ENCODE measurements at places on chromosomes 4 and X.
A peak's percentile ranks its signal among the peaks of the same experiment; 100 is the strongest.

DNA sequence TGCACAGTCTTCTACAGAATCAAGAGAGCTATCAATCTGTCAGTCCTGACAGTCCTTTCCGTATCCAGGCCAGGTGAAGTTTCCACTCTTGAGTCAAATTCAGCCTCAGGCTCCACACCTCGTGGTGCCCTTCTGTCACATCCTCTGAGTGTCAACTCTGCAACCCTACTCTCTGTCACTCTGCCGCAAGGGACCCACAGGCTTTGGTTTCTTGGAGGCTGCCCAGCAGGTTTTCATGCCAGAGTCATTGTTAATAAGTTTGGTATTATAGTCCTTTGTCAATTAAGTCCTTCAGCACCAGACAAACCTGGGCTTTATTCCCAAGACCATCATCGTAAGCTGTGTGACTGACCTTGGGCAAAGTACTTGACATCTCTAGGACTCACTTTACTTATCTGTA lies 83.4 kb upstream of the KLHL13 start:
- DNase-seq, result no peak

DNA sequence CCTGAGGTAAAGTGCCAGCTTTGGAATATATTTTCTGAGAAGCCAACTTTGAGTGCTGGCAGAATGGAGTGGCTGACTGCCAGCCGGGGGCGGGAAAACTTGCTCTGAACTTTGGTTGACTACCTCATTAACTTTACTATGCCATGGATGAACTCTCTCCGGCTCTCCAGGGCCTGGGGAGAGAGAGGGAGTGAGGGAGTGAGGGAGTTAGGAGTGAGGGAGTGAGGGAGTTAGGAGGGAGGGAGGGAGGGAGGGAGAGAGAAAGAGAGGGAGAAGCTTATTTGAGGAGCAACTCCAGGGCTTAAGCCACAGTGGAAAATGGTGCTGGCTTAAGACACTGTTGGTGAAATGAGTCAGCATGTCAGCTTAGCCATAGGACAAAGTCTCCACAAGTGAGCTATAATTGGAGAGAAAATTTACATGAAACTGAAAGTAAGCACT lies 280.9 kb upstream of the RPS6KA3 start:
- DNase-seq, result no peak

DNA sequence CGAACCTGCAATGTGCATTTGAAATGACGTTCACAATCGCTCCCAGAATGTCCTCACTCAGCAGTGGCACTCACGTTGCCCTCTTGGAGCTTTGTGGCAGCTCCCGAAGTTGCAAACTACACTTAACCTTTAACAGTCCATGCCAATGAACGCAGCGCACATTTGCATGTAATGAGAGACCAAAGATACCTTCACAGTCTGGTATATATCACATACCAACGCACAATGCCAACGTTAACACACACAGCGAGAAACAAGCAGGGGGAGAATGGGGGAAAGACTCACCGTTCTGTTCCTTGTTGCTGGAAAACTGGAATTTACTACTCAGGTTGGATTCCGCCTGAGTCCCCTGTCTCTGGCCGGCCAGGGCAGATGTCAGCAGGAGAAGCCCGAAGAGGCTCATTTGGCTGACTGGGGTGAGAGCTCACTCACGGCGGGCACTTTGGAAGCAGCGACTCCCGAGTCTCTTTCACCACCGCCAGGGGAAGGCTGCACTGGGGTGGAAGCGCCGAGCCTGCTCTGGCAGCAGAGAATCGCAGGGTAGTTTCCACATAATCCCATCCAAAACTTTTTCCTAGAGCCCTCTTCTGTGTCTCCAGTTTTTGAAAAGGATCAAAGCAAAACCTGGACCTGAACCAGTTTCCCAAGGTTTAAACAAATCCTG lies 966 bp downstream of the PDGFC start:
- no peak for DNase-seq

GRCh38 chrX:130974323-130974722 lies 71.3 kb upstream of the ENOX2 start:
- no peak for DNase-seq

GRCh38 chr4:84417997-84418709 lies 80.9 kb downstream of the NKX6-1 start:
- no peak for DNase-seq

DNA sequence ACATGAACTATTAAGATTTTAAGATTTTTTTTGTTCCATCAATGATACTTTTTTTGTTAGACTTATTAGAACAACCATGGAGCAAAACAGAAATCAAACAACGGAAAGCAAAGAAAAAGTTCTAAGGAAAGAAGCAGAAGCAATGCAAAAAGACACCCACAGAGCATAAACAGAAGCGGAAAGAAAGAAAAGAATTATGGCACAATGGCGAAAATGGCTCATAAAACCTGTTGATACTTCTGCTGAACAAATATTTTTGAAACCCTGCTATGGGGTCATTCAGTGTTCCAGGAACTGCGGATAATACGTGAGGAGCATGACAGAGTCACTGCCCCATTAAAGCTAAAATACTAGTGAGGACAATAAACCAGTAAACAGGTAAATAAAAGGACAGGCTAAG lies 138.0 kb downstream of the ADAMTS3 start:
- no peak for DNase-seq

DNA sequence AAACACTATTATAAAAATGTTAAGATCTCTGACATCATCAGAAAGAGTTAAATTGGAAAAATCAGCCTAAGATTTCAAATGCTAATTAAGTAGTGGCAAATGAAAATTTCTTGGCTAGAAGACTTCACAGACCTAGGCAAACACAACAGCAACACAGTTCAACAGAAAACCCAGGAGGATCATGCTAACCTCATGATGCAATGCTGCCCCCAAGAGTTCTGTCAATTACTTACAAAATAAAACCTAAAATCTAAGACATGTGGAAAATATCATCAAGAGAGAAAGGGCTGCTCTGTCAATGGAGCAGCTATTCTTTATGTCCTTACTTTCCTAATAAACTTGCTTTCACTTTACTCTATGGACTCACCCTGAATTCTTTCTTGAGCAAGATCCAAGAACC lies 21.0 kb downstream of the S100G start:
- peak; percentile 35 for DNase-seq

DNA sequence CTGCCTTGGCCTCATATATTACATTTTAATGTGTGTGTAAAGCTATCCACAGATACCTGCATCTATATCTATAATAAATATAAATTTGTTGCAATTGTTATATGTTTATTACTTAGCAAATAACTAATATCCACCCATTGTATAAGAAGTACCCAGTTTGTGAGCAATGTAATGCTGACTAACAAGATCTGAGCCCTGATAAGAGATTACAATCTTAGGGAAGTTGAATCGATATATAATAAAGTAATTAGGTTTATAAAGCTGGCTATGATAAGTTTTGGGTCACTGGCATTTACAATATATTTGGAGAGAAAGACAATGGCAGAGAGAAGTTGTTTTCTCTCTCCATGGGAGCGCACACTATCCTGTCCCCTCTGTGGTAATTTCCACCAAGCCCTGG lies 280.6 kb downstream of the NR3C2 start:
- DNase-seq, result no peak

GRCh38 chr4:37489697-37490096 lies 196.5 kb downstream of the RELL1 start:
- DNase-seq, result no peak

DNA sequence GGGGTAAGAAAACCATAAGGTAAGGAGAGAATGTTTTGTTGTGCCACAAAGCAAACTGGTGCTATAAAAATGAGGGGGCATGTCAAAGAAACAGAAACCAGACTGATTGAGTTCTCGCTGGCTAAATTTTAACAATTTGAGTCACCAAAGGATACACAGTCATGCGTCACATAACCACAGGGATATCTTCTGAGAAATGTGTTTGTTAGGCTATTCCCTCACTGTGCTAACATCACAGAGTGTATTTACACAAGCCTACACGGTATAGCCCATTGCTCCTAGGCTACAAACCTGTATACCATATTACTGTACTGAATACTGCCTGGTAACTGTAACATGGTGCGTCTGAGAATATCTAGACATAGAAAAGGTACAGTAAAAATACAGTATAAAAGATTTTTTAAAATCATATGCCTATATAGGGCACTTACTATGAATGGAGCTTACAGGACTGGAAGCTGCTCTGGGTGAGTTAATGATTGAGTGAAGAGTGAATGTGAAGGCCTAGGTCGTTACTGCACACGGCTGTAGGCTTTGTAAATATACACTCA lies 50.1 kb downstream of the FBXW7 start:
- DNase-seq, result peak; percentile 62

- no peak for DNase-seq
Measured at GRCh38 chrX:151715752-151716151, at the start of gene FATE1. TSS of gene FATE1 (plus strand) at chrX:151716035. CDS start at chrX:151716120, 85 bp downstream.

- DNase-seq, result no peak
Measured at GRCh38 chrX:143304518-143304917, 212.8 kb downstream of the SPANXN3 start.

DNA sequence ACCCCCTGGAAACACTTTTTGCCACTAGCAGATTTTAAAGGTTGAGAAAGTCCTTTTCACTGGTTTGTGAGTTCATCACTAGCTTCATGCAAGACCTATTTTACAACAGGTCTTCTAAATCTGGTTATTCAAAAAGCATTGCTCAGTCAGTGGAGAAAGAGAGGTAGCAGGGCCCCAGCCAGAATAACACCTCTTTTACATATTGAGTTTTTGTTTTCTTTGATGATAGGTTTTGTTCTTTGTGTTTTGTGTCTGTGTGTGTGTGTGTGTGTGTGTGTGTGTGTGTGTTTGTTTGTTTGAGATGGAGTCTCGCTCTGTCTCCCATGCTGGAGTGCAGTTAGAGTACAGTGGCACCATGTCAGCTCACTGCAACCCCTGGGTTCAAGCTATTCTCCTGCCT lies 2.7 kb upstream of the VEGFC start:
- no peak for DNase-seq

DNA sequence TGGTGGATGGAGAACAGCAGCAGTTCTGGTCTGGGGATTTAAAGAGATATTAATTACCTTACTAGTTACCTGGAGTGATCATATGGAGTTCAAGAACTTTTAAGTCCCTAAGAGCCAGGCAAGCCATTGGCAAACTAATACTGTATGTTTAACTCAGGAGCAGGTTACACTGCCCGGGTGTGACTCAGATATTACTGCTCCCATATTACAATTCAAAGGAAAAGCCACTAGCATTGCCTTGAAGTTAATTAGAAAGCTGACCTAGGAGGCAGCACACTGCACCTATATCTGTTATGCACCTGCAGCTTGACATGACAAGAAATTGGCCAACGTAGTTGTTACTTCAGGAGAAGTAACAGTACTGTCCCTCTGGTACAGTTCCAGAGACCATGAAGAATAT lies 47.2 kb downstream of the GRK4 start:
- no peak for DNase-seq

DNA sequence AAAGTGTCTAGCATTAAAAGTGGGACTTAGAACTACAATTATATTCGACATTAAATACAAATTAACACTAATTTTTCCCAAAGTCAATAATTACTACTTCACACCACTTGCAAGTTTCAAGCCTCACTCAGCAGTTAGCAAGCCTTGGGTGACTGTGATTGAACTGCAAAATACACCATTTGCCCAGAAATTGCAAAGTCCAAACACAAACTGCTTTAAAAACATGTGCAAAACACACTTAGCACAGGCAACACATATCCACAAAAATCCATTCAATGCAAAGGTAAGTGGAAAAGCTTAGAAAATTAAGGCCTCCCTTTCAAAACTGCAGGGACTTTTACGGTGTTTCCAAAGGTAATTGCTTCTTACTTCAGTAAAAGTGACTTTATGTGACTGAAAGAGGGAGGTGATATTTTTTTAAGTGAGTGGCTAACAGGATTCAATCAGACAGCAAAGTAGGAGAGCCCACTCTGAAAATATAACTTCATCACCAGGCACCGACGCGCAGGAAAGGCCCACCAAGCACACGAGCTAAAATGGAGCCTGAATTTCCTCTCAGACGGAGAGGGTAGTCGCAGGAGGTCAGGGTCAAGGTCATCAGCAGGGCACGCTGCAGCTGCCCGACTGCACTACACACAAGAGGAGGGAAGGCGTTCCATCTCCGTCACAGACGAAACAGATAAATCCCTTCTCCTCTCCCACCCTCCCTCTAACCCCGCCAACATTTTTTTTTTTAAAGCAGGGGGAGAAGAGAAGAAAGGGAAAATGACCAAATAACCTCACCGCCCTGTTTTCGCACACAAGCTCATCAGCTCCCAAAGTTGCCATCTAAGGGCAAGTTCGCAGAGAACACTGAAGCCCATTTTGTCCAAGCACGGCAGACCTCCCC lies 3.1 kb downstream of the ZNF827 start:
- no peak for DNase-seq

GRCh38 chrX:30572678-30573077 lies 4.9 kb downstream of the TASL start:
- no peak for DNase-seq

DNA sequence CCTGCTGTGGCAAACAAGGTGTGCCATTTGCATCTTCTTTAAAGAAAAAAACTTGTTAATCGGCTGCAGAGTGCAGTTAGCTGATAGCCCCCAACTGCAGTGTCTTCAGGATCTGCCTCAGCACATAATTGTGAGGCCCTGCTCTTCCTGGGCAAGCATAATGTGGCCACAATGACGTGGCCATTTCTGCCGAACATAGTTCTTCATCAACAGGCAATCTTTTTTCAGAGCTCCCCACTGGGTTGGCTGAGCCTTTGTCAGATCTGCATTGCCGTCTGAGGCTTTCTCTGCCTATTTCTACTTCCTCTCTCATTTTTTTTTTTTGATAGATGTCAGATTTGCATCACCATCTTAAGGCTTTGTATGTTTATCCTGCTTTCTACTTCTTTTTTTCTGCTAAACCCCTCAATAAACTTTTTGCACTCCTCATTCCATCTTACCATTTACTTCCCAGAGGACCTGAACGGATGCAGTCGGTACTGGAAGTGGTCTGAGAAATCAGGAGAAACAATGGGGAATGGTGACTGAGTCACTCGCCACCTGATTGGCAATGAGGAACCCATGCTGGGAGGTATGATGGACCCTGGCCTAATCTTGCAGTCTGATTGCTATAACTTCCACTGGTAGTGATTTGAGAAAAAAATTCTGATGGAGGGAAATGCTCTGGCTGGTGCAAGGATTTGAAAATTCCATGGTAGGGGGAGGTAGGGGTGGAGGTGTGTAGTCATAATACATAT lies 21.2 kb upstream of the TAB3 start:
- no peak for DNase-seq

GRCh38 chr4:132334081-132334480 lies 815.0 kb upstream of the PCDH10 start:
- no peak for DNase-seq

GRCh38 chr4:76624241-76624681 lies 189.2 kb downstream of the SHROOM3 start:
- no peak for DNase-seq
